Right kidney (tissue), 9 donors: ENCODE measurements at places on chromosomes 5 and 9.
A peak's percentile ranks its signal among the peaks of the same experiment; 100 is the strongest.

GRCh38 chr5:134590992-134591659 lies 41.5 kb downstream of the SAR1B start:
- DNase-seq, result no peak

DNA sequence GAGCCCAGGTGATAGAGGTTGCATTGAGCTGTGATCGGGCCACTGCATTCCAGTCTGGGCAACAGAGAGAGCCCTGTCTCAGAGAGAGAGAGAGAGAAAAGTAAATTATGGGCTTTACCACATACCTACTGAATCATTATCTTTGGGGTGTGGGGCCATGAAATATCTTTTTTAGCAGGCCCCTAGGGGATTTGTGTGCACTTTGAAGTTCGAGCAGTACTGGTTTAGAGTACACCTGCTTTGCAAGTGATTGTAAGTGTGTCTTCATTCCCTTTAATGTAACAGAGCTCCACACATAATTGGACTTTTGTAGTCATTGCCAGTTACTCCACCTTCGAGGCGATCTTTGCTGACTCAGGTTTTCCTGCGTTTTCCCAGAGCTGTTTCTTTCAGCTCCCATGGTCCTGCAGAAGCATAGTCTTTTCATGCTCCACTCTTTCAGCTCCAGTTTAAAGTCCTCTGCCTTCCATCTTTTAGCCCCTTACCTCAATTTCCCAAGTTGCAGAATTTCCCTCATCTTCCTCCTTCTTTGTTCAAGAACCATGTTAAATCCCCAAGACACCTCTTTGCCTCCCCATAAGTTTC lies 24.0 kb upstream of the FRMPD1 start:
- no peak for DNase-seq

DNA sequence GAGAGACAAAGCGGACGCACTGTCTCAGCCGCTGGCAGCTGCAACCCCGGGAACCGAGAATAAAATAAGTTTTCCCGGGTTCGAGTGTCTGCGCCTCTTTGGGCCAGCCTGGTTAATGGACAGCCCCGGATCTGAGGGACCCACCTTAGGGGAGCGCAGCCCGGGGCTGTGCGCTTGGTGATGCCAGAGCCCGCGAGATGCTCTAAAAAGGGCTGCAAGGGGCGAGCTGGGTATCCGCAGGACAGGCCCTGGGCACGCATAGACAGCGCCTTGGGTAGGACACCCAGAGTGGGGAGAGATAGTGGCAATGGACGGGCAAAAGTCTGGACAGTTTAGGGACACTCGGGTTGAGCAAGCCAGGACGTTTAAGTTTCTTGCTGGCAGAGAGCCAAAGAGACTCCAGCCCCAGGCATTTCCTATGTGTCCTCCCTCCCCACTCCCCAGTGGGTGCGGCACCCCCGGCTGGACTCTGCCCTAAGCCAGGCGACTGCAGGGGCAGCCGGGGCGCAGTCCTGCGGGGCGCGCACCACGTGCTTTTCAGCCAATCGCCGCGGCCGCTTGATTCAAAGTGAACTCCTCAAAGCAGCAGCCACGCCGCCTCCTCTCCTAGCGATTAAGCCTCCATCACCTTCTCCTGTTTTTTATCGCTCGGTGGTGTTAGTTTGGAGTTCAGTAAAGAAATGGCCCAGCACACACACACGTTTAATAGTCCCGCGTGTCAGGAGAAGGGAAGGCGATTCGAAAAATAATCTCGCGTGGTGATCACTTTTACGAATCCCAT lies 616 bp upstream of the ENC1 start:
- peak; percentile 94 for DNase-seq

DNA sequence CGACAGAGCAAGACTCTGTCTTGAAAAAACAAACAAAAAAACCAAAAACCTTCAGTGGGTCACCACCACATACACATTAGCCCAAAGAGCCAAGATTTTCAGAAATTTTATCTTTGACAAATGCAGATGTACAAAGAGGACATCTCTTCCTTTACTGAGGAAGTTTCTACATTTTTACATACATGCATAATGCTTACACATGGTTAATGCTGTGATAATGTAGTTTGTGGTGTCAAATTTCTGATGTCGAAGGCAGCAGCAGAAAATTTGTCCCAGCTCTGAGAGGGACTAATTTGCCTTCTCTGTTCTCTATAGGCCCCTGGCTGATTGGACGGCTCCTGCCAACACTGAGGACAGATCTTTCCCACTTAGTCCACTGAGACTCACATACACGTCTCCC lies 24.6 kb upstream of the C9orf40 start:
- DNase-seq, result no peak

GRCh38 chr9:126504977-126505455 lies 108.7 kb upstream of the LMX1B start:
- DNase-seq, result no peak

- no peak for DNase-seq
Measured at GRCh38 chr5:160450164-160450932, 28.7 kb downstream of the PTTG1 start.

DNA sequence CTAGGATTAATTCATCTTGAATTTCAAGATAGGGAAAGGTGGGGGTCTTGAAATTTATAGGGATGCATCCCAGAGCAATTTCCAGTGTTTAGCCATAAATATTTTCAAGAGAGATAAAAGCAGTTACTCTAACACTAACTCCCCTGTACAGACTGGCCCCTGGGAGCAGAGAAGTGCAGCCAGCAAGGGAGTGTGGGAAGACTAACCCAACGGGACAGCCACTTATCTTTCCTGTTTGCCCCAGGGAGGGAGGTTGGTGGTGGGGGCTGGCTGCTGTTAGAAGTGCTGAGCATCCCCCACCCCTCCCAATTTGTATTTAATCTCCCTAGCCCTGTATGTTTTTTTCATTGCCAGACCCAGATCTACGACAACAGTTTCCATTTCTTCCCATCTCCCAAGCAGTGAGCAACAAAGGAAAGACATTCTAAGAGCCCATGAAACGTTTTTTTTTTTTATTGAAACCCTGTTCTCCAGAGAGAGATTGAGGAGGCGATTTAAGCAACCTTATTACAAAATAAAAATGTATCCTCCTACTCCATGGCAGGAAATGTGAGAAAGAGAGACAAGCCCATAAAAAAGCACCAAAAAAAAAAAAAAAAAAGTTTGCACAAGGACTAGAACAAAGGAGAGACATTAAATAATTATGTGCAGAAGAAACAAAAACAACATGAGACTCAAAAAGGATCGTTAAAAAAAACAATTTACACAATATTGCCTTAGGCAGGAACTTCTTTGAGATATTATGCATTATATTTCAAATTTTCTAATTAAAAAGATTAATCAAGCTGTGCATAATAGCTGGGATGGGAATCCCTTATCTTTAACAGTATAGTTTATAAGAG lies 343.4 kb downstream of the ARHGEF28 start:
- peak; percentile 37 for DNase-seq

DNA sequence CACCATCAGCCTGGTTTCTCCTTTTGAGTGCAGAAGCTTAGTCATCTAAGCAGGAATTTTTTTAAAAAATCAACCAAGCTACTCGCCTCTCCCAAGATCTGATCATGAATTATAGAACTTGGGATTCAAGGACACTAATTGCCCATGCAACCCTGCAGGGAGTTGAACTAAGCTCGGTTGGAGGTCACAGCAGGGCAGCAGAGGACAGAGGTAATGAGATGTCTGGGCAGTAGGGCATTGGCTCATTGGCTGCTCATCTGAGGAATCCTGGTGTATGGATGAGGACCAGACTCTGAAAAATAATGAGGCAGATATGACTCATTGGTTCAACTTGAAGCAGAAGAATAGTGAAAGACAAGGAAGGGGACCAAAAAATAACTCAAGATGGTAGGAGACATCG lies 111.8 kb upstream of the TLE1 start:
- no peak for DNase-seq
